ENCODE measurements at places on chromosomes 2 and 18. TPM values are rescaled to one million over a fixed set of nuclear protein-coding genes. Genes with fewer than 3 reads are reported as not detected.

Gene NAB1
- total RNA-seq: 141 TPM

GRCh38 chr2:134712736-134713135 lies 6.1 kb downstream of the TMEM163 start:
- no peak for DNase-seq

- DNase-seq: no peak
These were observed 236.9 kb upstream of the RAB6C start for GRCh38 chr2:129742415-129743180.

Gene OTOF
- 0.32 TPM for total RNA-seq

- no peak for DNase-seq
These were observed 11.4 kb downstream of the SIX3 start for GRCh38 chr2:44952806-44953498.
